Fibroblast of mammary gland (primary cell): ENCODE measurements at places on chromosomes 3 and 15.

DNA sequence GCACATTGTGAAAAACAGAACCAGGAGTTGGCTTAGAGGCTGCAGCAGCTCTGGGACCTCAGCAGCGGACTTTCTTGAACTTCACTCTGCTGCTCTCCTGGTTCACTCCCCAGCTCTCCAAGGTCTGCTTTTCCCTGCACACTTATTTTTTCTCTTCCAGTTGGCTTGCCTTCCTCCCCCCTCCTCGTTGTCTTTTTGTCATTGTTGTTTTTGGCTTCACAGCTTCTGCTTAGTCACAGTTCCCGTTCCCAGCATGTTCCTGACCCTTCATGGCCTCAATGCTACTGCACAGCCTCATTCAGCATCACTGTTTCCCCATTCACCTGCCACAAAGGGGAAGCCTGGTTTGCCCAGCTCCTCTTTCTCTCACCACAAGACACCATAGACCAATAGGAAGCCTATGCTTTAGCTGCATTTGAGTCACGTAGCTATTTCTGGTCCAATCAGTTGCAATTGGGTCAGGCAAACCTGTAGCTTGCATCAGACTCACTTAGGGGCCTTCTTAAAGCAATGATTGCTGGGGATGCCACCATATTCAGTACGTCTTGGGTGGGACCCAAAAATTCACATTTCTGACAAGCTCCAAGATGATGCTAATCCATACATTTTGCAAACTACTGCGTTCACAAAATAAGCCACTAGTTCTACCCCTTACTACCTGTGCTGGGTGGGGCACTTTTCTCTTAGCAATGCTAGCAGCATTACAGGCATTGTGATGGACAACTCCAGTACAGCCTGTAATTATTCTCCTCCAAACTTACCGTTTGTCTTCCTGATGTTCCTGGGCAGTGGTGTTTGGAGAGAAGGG lies 7.8 kb upstream of the SUMF1 start:
- DNase-seq: peak; percentile 91

GRCh38 chr3:64143409-64144130 lies 81.7 kb downstream of the PRICKLE2 start:
- DNase-seq: peak; percentile 83

DNA sequence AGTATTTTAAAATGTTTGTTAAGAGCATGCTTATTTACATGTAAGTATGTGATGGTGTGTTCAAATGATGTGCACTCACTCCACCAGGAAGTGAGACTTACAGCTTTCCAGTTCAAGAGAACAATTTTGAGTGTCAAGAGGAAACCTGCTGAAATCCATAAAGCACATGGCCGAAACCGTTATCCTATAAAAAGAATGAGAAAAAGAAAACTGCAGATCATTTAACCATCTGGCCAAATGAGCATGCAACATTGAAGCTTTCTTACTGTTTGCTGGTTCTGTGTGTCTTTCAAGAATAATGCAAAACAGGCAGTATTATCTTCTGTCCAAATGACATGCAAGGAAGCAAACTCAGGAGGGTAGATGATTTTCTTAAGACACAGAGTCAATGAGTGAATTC lies 26.3 kb downstream of the GABRR3 start:
- no peak for DNase-seq

DNA sequence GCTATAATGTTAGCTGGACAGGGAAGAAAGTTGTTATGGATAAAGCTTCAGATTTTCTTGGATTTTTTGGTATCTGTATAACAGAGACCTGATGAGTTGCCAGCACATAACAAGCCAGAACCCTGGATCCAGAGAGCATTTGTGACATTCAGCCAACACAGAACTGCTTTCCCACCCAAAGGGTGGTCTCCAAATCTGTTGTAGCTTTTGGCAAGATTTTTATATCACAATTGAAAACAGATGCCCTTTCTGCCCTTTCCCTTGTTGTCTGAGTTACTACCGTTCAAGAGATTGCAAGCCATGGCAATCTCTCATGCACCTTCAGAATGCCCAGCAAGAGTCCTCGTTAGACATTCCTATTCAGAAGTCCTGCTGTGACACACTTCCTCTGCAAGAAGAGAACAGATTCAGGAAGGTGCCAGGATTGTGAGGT lies 107.6 kb upstream of the FGF7 start:
- no peak for DNase-seq

DNA sequence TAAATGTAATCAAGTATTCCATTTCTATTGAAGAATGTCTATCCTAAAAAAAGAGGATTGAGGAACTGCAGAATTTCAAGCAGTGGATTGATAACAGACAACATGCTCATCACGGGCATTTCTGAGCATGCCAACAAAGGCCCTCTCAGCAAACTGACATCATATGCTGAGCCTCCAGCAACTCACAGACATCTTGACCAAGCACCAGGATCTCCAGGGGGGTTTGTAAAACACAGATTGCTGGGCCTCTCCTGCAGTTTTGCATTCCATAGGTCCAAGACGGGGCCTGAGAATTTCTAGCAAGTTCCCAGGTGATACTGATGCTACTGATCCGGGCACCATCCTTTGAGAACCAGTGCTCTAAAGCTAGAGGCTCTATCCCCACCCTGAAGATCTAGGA lies 85.0 kb downstream of the FOXP1 start:
- no peak for DNase-seq

DNA sequence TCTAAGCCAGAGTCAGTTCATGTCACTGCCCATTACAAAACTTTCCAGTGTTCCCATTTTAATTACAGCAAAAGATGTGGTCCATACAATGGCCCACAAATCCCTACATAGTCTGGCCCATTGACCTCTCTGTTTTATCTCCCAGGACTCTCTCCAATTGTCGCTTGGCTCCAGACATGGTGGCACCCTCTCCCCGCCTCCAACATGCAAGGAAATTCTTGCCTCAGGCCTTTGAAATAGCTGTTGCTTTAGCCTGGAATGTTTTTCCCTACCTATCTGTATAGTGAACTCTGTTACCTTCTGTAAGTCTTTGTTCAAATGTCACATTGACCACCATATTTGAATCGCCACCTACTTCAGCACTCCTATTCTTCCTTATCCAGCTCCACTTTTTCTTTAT lies 377.3 kb upstream of the MCTP2 start:
- DNase-seq: no peak

- no peak for DNase-seq
Observed at GRCh38 chr15:85306946-85307686, 73.3 kb upstream of the AKAP13 start.

DNA sequence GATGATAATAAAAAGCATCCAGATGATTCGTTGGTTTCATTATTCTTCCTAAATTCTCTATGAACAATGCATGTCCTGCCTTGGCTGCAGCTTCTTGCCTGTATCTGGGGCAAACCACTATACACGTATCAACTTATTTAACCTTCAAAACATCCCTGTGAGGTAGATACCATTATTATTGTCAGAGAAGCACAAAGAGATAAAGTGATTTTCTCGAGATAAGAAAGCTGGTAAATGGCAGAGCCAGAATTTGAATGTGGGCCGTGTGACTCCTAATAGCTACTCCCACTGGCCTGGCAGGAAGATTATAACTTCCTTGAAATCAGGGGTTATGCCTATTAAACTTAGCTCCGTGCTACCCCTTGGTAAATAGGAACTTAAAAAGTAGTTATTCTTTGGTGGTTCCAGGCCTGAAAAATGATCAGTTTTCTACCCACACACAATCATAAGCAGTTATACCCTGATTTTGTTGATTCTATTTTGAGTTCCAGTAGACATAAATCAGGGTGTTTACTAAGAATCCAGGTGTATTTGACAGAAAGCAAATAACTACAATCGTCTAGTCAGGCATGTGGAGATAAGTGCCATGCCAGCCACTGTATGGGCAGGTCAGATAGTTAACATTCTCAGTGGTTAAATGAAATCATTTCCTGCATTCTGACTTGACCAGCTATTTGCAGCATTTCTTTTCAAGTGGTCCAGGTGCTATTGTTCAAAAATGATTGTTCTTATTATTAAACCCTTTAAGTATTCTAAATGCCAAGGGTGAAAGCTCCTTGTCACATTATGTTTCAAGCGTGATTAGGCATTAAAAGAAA lies 99.2 kb upstream of the LRRN1 start:
- no peak for DNase-seq

DNA sequence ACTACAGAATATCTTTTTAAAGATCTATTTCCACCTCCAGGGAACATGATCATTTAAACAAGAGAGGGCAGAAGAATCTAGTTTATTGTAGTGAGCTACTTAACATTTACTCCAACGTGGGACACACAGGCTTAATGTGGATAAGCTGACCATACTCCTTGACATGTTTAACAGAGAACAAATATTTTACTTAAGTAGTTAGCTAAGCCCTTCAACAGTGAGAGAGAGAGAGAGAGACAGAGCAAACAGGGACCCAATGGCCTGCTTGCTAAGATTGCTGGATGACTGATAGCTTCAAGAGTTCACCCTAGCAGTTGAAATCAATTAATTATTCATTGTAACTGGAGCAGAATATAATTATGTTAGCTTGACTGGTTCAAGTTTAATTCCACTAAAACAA lies 158.6 kb downstream of the ADAM10 start:
- DNase-seq: no peak

GRCh38 chr3:33060609-33061337 lies 36.2 kb downstream of the GLB1 start:
- no peak for DNase-seq

GRCh38 chr3:29605845-29606244 lies 325.0 kb downstream of the RBMS3 start:
- peak; percentile 73 for DNase-seq

GRCh38 chr3:84265768-84266167 lies 693.0 kb upstream of the CADM2 start:
- DNase-seq: no peak

DNA sequence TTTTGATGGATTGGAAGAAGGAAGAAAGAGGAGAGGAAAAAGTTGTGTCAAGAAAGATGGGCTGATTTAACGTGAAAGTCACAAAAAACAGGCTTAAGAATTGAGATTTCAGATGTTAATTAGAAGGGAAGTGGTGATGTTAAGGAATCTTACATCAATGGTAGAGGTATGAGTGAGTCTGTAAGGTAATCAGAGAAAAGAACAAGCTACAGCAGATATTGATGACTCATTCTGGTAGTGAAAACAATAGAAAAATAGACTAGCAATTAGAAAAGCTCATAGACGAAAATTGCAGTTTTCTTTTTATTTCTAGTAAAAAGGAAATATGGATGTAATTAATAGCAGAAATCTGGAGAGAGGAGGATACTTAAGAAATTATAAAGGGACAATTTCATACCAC lies 559.6 kb downstream of the MCTP2 start:
- no peak for DNase-seq

- DNase-seq: no peak
Observed at GRCh38 chr3:48881652-48882114, 17.0 kb downstream of the SLC25A20 start.

DNA sequence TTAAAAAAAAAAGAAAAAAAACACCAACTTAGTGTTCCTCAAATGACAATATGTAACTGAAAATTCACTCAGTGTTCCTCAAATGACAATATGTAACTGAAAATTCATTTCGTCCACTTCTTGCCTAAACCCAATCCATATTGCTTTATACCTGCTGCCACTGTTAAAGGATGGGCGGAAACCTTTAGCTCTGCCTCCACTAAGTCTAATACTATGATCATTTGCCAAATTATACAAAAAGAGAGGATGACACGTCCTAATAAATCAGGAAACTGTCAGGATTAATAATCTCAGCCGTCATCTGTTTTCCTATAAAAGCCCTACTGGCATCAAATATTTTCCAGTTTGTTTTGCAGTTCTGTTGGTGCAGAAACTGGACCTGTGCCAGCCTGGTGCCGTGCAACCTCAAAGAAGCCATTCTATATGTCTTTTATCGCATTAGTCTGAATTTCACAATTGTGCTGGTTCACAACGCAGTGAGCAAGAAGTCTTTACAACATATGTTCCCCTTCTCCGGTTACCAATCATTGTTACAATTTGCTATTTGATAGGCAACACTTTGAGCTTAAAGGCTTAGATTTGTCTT lies 160.4 kb upstream of the KCNH8 start:
- DNase-seq: no peak

DNA sequence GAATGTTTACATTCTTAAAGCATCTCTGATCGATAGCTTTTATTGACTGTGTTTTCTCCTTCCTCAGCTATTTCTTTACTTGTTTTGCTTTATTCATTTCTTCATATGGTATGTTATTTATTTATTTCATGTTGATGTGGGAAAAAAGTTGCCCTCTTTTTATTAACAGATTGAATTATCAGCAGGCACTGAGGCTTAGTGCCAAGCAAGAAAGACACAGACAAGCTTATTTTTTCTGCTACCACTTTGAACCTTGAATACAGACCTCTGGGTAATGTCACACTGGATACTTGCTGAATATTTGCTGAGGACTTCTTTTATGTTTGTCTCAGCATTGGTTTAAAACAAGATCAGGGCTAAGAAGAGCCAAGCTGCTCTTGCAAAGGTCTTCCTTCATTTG lies 162.0 kb upstream of the CNTN6 start:
- no peak for DNase-seq

DNA sequence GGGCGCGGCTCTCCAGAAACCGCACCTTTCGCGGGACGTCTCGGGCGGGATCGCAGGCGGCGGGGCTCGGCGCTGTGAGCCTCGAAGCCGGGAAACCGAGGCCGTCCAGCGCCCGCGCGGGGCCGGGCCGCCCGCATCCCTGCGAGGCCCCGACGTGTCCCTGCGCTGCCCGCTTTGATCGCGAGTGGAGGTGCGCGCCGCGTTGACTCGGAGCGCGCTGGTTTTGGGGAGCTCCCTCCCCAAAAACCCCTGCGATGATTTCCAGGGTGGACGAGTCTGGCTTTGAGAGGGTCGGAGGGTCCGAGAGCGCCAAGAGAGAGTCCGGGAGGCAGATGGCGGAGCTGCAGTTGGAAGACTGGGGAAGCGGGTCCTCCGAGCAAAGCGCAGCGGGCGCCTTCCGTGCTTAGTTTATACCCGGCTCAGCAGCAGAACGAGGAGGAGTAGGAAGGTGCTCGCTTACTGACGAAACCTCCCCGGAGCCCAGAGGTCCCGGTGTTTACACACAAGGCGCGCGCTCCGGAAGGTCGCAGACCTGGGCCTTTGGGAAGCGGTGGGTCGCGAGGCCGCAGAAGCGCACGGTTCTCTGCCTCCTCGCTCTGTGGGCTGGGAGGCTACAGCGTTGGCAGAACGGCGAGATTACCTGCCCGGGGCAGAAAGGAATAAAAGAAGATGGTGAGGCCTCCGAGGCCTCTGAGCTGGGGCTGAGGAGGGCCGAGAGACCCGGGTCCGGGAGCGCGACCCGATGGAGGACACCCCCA lies 687 bp downstream of the ALDH1A3 start:
- no peak for DNase-seq

DNA sequence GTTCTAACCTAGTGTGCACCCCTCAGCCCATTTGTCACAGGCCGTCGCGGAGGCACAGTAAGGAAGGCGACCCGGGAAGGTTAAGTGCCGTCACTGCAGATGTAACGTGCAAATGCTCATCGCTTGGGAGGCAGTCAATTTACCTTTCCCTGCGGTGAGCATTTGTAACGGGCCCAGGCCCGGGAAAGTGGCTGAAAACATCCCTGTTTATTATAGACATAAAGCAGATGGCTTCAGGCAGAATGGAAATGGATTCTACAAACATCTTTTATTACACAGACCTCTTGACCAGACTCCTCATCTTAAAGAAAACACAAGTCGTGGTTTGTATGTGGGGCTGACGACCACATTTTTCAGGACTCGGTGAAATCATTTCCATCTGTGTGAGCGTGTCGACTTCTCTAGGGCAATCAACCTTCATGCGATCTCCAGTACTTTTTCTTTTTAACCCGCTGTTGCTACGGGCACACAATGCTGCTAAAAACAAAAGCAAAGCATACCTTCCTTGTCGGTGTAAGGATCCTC lies 43.6 kb downstream of the NMNAT3 start:
- DNase-seq: no peak
